ENCODE measurements at places on chromosomes 3 and 15.

- no peak for DNase-seq
These were observed 7.6 kb upstream of the GMNC start for GRCh38 chr3:190870127-190870526.

GRCh38 chr3:88725440-88726165, 381.8 kb upstream of the EPHA3 start:
- DNase-seq = no peak

DNA sequence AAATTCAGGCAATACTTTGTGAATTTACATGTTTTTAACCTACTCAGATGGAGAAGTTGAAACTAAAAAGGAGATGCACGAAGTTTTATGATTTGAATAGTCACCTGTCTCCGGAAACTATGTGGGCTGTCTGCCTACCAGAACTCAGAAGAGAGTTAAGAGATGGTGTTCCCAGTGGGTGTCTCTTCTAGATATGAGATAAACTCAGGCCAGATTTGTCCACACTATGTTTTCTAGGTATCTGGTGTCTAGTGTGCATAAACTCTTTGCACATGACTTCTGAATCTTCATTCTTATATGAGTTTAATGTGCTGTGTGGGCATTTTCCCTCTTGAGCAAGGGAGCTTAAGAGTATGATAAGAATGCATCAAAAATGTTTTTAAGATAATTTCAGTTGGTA, 222.8 kb downstream of the FOXP1 start:
- DNase-seq = no peak

DNA sequence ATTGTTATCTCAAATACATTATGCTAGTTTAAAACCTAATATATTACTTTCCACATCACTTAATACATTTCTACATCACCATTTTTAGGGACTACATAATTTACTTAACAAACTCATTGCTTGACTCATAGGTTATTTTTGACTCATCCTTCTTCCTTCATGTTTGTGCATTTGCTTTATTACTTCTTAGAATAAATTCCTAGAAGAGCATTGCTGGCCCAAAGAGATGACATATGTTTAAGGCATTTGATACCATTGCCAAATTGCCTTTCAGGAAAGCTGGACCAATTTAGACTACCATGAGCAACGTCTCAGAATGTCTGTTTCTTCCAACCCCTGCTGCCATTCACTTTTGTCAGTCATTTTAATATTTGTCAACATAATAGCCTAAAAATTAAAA, 905.8 kb downstream of the IGSF11 start:
- peak; percentile 12 for DNase-seq

- no peak for DNase-seq
These were observed 39.9 kb upstream of the TBL1XR1 start for GRCh38 chr3:177237206-177237605.

GRCh38 chr3:11477407-11477911, 166.3 kb downstream of the VGLL4 start:
- peak; percentile 75 for DNase-seq

DNA sequence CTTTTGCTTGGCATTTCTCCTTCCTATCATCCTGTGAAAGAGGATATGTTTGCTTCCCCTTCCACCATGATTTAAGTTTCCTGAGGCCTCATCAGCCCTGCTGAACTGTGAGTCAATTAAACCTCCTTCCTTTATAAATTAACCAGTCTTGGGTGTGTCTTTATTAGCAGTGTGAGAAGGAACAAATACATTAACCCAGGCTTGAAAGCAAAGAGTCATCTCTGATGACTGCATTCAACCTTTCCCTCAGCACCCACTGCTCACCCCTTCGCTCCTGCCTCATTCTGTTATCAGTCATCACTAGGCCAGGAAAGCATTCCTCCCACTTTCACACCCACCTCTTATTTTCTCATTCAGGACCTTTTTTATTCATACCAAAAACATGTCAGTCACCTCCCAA, 59.6 kb upstream of the CASR start:
- no peak for DNase-seq

DNA sequence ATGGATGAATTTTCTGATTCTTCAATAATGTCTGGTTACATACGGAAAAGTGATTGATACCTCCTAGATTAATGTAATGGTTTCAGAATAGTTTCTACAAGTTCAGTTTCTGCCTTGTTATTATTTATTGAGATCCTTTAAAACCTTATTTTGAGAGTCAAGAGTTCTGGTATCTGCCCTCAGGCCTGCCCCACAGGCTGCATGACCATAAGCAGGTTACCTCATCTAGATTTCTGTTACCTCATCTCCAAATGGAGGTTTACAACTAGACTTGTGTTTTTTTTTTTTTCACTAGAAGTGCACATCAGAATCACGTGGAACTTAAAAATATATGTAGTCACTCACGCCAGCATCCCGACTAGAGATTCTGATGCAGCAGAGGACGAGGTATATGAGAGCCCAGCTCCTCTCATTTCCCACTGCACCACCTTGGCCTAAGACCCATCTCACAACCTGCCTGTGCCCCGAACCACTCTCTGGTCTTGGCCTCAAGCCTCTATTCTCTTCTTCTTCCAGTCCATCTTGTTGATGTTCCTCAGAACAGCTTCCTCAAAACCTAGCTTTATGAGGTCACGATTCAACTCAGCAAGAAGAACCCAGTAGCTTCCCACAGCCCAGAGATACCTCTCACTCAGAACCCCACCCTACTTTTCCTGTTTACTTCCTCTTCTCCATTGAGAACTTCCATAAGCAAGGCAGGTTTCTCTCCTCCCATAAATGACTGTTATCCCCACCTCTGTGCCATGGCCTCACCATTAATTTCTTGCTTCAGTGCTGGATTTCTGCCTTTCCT, 353.4 kb downstream of the CHST2 start:
- no peak for DNase-seq

GRCh38 chr3:108175352-108175751, 46.9 kb downstream of the IFT57 start:
- no peak for DNase-seq

- DNase-seq = no peak
These were observed 93.7 kb downstream of the NPTN start for GRCh38 chr15:73539212-73540128.

DNA sequence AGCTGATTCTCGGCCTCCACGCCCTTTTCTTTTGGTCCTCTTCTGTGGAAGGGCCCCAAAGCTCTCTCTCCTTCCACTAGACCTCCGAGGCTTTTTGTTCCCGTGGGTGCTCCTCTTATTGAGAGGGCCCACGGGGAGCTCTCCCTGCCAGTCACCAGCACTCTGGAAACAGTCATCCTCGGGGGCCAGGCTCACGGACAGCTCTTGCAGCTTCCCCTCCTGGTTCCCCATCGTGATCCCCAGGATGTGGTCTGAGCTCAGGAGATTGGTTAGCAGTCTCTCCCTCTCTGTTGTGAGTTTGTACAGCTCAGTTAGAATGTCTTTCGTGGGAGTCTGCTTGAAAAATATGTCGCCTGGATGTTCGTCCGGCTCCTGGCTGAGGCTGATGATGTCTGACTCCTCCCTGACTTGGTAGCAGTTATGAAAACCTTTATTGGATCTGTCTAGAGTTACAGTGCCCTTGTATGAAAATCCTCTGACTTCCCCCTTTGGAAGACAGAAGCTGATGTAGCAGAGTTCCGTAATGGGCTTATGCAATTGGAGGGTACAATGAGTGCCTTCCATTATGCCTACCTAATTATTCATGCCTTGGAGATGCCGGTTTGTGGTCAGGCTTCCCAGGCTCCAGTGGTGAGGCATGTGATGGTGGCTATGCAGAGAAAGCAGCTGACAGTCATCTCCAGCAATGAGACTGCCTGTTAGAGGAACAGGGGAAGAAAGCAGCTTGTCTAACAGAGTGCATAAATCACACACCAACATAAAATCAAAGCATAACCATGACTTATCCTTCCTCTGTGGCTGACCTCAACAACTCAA, 40.0 kb downstream of the FMN1 start:
- DNase-seq = peak; percentile 49

DNA sequence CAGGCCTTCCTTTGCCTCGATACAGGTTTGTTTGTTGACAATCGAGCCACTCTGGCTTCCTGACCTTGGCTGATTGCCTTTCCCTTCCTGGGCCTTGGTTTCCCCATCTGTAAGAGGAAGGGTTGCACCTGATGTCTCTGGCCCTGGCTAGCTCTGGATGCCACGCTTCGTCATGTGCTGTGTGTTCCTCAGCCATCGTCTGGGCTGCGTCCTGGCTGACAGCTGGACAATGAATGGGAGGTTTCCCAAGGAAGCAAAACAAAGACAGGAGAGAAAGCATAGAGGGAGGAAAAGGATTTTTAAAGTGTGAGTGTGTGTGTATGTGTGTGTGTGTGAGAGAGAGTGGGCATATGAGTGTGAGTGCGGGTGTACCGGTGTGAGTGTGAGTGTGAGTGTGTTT, 65.2 kb upstream of the HACD2 start:
- no peak for DNase-seq

DNA sequence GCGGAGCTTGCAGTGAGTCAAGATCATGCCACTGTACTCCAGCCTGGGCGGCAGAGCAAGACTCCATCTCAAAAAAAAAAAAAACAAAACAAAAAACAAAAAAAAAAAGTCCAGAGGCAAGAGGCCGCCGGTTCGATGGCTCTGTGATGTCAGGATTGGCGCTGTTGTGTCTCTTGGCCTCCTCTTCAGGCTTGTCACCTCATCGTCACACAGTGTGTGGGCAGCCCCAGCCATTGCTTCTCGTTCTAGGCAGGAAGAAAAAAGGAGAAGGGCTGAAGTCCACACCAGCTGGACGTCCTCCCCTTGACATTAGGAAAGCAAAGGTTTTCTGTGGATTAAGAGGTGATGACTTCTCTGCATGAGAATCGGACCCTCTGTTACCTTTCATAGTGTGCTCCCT, 191.1 kb downstream of the NSMCE3 start:
- DNase-seq = no peak

GRCh38 chr3:175102161-175102560, 243.0 kb downstream of the NAALADL2 start:
- DNase-seq = no peak

GRCh38 chr3:23547905-23548650, 257.7 kb upstream of the UBE2E1 start:
- DNase-seq = no peak

- DNase-seq = no peak
These were observed 76.9 kb downstream of the SAMMSON start for GRCh38 chr3:70076396-70076795.

DNA sequence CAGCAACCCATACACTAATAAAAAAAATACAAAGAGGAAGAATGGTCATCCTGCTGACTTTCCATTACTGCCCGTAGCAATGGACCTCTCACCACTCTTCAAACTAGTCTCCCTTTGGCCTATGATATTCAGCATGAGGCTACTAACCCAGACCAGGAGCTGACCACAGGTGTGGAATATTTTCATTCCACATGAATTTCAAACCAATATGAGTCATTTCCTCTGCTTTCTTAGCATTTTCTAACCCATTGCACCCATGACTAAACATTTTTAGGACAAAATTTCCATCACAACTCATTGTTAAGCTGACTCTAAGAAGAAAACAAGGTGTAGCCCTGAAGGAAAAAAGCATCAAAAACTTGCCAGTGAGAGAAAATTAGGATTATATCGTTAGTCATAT, 34.0 kb upstream of the ZPLD1 start:
- DNase-seq = no peak

GRCh38 chr15:29470794-29471193, 201.2 kb upstream of the NSMCE3 start:
- DNase-seq = no peak

GRCh38 chr3:21752749-21753347, 1.8 kb upstream of the ZNF385D start:
- peak; percentile 26 for DNase-seq

GRCh38 chr15:38651328-38652038, 86.9 kb upstream of the RASGRP1 start:
- DNase-seq = no peak

DNA sequence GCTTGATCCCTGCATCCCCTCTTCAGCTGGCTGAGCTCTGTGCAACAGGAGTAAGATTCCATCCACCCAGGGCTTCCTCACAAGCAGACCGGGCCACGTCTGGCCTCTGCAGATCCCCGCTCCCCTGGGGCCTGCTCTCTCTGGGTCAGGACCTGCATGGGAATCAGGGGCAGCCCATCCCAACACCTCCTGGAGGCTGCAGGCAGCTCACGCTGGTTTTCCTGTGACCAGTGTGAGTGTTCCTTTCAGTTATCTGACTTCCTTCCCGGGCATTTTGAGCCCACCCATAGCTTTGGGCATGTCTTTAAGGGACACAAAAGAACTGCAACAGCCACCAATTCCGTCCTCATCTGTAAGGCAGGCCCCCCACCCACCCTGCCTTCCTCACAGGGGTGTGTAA, 16.3 kb downstream of the NUP210 start:
- no peak for DNase-seq

GRCh38 chr3:103052236-103052830, 617.5 kb downstream of the ZPLD1 start:
- no peak for DNase-seq

DNA sequence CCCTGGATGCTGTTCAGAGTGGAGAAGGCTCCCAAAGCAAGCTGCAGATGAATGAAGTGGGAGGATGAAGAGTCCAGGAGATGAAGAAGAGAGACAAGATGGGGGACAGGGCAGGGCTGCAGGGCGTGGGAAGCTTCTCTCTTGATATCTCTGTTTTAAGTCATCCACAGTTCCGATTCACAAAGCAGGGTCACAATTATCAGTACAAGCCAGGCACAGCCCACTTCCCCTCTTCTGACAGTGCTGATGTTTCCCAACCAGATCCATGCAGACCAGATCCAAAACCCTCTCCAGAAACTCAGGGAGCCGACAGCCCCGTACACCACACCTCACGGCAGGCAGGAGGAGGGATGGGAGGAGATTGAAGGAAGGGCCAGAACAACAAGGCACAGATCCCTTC, 31.1 kb downstream of the NTRK3 start:
- no peak for DNase-seq

DNA sequence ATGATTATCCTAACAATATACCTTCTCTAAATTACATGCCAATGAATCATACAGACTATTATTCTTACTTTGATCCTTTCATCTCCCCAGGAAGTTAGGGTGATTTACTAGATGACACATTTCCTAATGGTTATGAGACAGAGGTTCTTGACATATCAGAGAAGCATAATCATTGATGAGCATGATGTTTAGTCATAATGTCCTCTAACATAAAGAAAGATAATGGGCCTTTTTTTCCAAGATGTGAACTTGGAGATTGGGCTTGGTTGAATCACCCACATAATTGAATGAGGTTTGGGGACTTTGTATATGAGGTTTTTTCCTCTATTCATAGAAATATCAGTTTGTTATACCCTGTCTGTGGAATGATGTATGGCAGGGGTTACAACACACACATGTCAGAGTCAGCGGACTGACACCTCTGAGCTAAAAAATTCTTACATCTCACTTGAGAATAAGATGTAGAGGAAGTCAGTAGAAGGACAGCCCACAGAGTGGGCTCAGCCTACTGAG, 69.7 kb upstream of the DCBLD2 start:
- peak; percentile 11 for DNase-seq

GRCh38 chr3:23987356-23987755, 42.3 kb downstream of the NR1D2 start:
- no peak for DNase-seq

- no peak for DNase-seq
These were observed 86.5 kb downstream of the IGSF11 start for GRCh38 chr3:118948146-118948545.
